ENCODE measurements at places on chromosomes 7 and 10.

DNA sequence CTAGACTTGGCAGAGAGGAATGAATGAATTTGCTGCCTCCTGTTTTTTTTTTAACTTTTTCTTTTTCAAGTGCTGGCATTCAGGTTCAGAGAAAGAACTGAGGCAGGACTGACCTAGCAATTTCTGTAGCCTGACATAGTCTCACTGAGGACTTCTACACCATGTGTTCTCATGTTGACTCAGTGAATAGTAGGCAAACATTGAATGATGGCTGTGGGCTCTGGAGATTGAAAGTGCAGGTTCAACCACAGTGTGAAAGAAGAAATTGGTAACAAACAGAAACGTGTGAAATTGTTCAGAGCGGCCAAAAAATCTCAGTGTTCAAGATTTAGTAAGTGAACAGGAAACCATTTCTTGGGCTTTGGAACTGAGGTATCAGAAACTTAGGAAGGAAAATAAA lies 322.4 kb upstream of the GHITM start:
- no peak for DNase-seq

GRCh38 chr10:14858338-14858960 lies 20.2 kb upstream of the SUV39H2 start:
- no peak for DNase-seq

DNA sequence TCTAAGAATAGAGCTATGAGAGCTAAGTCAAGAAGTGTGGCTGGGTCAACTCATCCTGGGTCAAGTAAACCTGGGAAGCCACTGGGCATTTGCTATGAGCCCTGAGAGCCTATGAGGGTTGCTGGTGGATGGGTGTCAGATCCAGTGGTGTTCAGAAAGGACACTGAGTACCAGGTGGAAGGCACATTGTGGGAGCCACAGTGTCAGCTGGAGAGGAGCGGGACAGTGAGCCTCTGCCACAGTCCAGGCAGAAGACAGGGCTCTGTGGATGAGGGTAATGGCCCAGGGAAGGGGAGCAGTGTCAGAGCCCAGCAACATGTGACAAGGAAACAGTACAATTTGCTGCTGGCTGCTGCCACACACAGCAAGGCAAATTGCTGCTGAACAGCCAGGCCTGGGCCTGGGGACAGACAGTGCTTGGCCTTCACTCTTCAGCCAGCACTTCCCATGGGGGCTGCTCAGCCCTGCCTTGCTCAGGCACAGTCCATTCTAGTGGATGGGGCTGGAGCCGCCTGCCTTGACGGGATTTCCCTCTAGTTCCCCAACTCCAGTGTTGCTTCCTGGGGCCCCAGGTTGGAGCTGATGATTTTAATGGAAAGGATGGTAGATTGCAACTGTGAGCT lies 90.9 kb upstream of the CHST15 start:
- no peak for DNase-seq

- DNase-seq, result no peak
These were observed 88.3 kb downstream of the TMEM106B start for GRCh38 chr7:12299367-12299766.

DNA sequence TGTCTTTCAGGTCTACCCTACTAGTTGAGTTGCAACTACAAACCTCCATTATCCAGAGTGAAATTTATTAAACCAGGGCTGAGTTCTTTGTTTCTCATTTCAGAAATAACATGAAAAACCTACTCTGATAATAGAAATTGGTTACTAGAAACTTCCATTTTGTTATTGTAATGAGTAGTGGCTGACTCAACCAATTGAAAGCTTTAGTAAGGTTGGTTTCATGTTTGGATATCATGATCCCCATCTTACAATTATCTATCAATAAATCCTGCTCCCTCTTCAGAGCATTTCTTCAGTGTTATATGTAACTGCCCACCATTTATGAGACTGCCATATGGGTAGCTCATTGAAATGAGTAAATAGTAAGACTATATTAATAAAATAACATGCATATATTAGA lies 16.9 kb downstream of the MDFIC start:
- DNase-seq, result no peak

- no peak for DNase-seq
These were observed 86.8 kb downstream of the MPLKIP start for GRCh38 chr7:40047661-40048060.

DNA sequence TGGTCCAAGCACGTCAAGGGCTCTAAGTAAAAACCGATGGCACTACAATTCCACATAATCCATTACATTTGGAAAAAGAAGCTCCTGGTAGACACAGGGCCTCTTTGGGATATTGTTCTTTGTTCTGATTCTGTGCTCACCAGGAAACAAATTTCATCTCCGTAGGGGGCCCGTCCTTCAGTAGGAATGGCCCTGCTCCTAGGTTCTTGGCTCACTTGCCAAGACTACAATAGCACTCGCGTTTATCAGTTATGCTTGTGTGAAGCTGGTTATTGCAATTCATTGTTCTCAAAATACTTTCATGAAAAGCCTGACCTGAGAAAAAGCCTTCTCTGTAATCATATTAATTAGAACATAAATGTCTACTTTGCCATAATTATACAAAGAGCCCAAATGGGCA lies 10.3 kb upstream of the ZC3HAV1L start:
- no peak for DNase-seq

- DNase-seq, result no peak
These were observed 6.6 kb upstream of the BHLHA15 start for GRCh38 chr7:98204670-98205069.

GRCh38 chr7:13880789-13881188 lies 108.7 kb downstream of the ETV1 start:
- no peak for DNase-seq

DNA sequence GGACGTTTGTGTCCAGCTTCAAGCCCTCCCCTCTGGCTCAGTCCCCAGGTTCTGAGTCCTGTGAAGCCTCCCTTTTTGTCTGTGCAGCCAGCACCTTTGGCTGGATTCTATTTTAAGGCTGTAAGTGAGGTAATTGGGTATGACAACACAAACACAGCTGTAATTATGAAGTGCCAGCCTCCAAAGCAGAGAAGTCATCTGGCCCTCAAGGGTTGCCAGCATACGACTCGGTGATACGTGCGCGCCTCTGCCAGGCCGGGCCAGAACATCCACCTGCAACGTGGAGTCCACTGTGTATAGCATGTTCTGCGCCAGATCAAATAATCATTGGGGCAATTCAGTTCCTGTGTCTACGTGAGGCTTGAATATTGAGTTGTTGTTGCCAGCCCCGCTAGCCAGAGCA lies 6.7 kb upstream of the FAM180A start:
- no peak for DNase-seq

Data from T follicular helper cell (primary cell).